ENCODE measurements at places on chromosomes 4 and X.

DNA sequence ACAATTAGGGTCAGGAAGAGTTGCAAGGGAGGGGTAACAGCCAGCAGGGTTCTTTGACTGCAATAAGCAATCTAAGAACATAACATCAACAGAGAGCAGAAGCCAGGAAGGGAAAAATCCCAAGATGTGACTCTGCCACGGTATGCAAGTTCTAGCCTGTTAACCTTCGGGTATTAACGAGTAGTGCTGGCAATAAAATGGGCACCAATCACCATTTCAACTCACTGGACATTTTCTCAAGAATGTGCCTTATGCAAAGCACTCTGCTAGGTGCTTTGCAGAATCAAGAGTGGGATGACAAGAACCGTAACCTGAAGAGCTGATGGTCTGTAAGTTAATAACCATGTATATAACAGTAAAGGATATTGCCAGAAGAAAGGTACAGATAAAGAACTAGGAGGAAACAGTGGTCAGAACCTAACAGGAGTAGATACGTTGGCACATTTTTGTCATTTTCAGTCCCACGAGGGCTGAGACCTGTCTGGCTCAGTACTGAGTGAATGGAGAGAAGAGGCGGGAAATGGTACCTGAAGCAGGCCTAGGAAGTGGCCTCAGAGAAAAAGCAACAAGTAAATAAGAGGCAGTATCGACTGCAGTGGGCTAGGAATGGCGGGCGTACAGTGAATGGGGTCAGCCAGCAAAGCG is 2.7 kb downstream of the ELOVL6 start:
- no peak for DNase-seq

GRCh38 chr4:66091786-66092185 is 421.5 kb upstream of the EPHA5 start:
- DNase-seq = no peak

DNA sequence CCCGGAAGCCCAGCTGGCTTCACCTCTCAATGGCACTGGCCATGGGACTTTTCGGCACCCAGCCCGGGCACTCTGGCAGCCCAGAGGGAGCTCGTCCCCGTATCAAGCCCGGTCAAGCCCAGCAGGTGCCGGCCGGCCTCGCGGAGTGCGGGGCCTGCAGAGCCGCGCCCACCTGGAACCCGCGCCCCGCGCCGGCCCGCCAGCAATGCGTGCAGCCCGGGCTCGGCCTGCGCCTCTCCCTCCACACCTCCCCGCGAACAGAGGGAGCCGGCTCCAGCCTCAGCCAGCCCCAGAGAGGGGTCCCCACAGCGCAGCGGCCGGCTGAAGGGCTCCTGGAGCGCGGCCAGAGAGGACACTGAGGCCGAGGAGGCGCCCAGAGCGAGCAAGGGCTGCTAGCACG is 133.6 kb upstream of the FRG1 start:
- no peak for DNase-seq

GRCh38 chrX:112636288-112636687 is 43.5 kb downstream of the LHFPL1 start:
- DNase-seq = no peak

- DNase-seq = peak; percentile 44
These were observed 163.1 kb downstream of the SMARCA1 start for GRCh38 chrX:129360175-129360574.

DNA sequence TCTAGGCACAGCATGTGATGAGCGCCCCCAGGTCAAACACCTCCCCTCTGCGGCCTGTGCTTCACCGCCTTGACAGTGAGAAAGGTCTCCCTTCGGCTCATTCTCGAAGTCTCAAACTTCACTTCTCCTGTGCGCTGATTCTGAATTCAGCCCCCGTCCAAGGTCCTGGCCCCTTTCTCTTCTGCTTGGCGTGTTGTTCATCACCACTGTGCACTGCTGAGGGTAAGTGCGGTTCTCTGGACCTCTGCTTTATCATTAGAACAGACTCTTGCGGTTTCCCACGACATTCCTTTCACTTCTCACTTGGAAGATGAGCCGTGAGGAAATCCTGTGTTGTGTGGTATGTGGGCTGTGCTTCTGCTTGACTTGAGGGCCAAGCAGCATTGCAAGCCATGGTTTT is 11.9 kb downstream of the HTT-AS start:
- DNase-seq = no peak

GRCh38 chr4:74830928-74831327 is 36.6 kb upstream of the BTC start:
- DNase-seq = no peak

- no peak for DNase-seq
These were observed 401.4 kb downstream of the CCSER1 start for GRCh38 chr4:90528551-90528950.

- DNase-seq = no peak
These were observed 287.7 kb upstream of the PCDH18 start for GRCh38 chr4:137819964-137820383.

DNA sequence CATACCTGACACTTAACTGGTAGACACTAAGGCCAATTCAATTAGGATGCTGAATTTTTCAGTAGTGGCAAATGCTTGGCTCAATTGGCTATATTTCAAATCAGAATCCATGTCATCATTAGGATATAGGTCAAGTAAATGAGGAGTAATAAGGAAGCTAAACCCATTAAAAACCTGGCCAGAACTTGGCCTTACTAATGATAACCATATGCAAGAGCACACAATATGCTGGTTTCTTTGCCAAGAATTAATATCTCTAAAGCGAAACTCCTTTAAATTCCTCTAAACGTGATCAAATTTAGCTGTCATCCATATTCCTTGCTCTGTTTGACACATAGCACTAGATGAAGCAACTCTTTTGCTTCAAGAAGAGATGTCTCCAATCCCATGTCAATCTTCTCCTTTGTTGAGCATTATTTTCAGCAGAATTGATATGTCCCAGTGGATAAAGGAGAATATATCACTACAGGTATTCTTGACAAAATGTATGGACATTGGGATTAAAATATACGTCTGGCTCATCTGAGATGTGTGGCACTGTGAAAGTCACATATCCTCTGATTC is 206.1 kb upstream of the ANKRD50 start:
- DNase-seq = no peak

- DNase-seq = no peak
These were observed 148.4 kb upstream of the FGF16 start for GRCh38 chrX:77298790-77299189.

DNA sequence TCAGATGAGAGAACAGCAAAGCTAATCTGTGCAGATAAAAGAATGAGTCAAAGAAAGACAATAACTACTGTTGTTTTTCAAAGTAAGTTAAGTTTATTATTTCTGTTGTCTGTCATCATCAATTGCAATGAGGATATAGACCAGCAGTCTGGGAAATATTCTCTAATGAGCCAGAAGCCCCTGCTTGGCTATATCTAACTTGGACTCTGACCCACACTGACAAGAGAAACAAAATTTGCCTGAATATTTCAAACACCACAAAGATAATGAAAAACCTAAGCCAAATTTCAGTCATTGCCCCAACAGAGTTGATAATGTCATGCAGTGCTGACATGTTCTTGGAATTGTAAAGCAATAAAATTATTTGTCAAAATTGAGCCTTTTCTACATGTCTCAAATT is 115.0 kb upstream of the PRDX4 start:
- no peak for DNase-seq

DNA sequence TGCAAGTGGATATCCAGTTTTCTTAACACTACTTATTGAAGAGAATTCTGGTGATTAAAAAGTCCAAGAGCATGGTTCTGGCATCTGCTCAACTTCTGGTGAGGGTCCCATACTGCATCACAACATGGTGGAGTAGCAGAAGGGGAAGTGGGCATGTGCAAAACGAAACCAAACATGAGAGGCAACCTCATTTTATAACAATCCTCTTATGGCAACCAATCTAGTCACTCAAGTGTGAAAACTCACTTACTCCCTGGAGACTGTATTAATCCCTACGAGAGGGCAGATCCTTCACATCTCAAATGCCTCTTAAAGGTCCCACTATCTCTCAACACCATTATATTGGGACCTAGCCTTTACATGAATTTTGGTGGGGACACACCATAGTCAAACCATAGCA is 55.4 kb upstream of the TRO start:
- no peak for DNase-seq

DNA sequence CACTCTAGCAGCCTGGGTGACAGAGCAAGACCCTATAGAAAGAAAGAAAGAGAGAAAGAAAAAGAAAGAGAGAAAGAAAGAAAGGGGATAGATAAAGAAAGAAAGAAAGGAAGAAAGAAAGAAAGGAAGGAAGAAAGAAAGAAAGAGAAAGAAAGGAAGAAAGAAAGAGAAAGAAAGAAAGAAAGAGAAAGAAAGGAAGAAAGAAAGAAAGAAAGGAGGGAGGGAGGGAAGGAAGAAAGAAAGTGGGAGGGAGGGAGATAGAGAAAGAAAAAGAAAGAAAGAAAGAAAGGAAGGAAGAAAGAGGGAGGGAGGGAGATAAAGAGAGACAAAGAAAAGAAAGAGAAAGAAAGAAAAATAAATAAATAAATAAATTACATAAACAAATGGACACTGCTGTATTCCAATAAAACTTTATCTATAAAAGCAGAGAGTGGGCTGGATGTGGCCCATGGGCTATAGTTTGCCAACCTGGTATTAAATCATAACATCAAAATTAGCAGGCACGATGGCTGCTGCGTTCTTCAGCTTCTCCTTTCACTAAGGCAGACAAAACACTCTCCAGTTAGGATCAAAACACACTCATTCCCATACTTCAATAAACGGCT is 165.0 kb downstream of the ZNF674 start:
- no peak for DNase-seq

GRCh38 chr4:64330143-64330542 is 79.1 kb downstream of the TECRL start:
- no peak for DNase-seq

- peak; percentile 94 for DNase-seq
These were observed 432 bp upstream of the HTATSF1 start for GRCh38 chrX:136496764-136497555.

GRCh38 chr4:6258741-6259140 is 10.9 kb upstream of the WFS1 start:
- no peak for DNase-seq

- DNase-seq = no peak
These were observed 345.8 kb upstream of the SPANXN1 start for GRCh38 chrX:144901521-144901920.

- DNase-seq = no peak
These were observed 7.4 kb downstream of the AFF1 start for GRCh38 chr4:86942185-86942666.

DNA sequence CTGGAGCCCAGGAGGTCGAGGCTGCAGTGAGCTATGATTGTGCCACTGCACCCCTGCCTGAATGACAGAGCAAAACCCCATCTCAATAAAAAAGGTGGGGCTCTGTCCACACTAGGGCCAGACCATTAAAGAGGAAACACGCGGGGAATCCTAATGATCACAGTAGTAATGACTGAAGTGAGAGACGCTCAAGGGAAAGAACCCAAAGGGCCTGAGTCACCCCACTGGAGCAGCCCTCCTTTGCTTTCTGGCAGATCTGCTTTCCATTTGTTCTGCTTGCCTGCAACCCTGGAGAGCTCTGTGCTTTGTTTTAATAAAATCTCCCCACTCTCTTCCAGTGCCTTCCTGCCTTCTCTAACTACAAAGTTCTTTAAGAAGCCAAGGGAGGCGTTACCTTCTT is 5.0 kb downstream of the TFDP3 start:
- no peak for DNase-seq

DNA sequence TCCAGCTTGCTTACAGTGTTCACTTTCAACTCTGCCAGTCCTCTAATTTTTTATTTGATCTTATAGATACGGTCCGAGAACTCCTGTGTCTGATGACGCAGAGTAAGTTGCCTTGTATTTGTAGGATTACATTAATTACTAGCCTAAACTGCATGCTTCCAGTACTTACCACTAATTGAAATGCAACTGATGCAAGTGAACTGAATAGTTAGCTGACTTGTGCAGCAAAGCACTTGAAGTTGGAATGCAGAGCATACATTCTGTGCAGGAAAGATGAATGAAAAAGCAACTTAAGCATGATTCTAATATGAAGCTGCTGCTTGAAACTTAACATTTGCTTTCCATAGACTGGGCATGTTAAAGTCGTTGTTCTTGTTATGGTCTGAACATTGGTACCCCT is 100.9 kb downstream of the LIMCH1 start:
- DNase-seq = no peak

DNA sequence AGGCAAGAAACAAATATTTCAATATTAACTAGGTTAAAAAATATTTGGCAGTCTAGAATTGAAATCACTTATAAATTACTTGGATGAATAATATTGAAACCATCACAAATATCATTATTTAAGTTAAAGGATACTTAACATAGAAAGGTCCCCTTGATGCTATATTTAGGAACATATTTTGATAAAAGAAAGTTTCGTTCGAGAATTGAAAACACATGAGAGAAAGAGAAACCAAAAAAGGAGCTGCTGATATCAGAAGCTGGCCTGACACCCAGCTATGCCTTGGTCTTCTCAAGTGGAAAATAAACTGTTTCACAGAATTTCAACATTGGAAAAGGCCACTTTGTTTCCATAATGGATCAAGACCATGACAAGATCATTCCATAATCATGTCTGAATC is 762.4 kb downstream of the DMD start:
- no peak for DNase-seq

- DNase-seq = no peak
These were observed 33.1 kb downstream of the TET2 start for GRCh38 chr4:105179539-105180401.

DNA sequence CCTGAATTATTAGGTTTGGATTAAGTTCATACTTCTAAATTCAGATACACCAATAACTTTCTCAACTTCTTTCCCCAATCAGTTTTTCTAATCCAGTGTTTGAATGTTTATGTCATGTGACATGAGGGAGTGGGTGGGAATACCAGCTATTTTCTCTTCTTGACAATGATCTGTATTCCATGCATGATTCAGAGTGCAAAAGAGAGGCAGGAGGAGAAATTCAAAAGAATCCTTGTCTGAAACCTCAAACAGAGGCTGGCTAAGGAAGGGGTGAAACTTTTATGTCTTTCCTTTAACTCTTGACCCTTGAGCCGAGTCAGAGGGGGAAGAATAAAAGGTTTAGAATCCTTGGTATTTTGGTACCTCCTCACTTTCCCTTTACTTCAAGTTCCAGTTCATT is 544.7 kb downstream of the SPRY1 start:
- no peak for DNase-seq

- DNase-seq = no peak
These were observed 169.3 kb downstream of the RCHY1 start for GRCh38 chr4:75344915-75345314.

DNA sequence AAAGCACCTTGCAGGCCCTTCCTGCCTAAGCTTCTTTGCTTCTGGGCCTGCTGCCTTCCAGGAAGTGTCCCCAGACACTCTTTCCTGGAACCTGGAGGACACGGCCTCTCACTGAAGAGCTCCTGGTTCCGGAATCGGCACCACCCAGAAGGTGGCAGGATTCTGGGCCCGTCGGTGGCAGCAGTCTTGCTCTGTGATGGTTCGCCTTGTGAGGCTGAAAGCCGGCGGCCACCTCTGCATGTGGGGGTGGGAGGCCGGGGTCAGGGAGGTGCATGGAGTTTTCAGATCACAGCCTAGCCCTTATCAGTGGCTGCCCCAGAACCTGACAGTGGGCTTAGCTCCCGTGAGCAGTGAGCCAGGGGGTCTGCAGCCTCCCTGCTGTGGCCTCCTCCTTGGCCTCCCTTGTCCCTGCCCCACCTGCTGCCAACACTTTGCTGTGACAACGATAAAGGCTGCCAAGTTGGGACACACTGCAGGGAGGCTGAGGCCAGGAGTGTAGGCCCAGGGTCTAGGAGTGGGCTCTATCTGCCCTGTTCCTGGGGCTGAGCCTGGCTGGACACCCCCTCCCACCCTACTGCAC is 30.8 kb upstream of the GPR78 start:
- DNase-seq = no peak
